ENCODE measurements at places on chromosomes 6 and 20. TPM values are rescaled to one million over a fixed set of nuclear protein-coding genes. Genes with fewer than 3 reads are reported as not detected.

Gene C6orf58
- total RNA-seq = not detected

DNA sequence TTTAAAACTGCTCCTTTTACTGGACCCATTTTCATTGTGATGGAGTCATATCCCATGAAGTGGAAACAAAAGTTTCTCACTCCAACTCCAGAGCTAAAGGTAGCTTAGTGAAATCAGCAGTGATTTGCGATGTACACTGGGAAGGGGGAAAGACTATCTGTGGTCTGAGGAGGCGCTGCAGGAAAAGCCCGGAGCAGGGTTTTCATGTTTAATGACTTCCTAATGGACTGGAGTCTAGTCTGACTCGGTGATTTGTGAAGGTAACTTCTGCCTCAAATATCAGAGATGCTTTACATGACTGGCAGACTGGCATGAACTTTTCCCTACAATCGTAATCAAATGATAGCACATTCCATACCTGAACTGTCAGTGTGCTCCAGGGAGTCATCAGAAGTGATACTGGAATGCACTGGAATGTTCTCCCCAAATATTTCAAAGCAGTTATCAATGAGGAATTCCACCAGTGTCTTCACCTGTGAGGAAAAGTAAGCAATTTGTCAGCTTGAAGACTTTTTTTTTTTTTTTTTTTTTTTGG is 7.0 kb downstream of the TAGAP start:
- DNase-seq = no peak
- peaks cover 36% of the 10 kb centered on the region for H3K4me1 ChIP-seq
- no peak overlapping the region for H3K27ac ChIP-seq
- no peaks in the 10 kb centered on the region for H3K27me3 ChIP-seq
- no peak overlapping the region for H3K4me3 ChIP-seq

DNA sequence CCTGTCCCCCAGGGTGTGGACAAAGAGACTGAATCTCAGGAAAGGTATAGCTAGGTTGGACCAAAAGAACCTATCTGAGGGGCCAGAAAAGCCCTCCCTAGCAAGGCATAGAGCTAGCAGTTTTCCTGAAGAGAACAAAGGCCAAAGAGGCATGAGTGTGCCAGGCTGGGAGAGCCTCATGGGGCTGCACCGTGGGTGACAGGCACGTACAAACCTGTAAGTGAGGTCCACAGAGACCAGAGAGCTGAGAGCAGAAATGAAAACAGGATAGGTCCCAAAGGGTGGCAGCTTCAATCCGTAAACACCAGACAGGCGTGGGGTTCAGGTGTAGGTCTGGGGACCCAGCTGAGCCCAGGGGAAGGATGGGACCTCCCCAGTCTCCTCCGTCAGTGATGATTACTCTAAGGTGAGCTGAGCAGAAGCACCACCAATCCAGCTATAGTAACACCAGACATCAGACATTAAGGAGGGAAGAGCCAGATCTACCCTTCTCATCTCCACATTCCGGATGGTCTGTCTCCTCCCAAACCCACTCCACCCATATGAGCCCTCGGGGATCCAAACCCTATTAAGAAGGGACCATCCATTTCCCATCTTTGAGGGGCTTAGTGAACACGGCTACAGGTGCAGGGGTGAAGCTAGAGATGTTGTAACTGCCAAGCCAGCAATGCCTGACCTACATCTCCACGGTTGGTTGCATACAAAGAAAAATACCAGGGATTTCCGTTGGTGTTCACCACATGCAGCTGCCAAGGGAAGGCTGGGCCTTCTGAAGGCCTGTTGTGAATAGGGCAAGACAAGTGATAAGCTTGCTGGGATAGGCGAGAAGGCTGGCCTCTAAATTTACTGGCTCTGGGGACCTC is 38.3 kb downstream of the BCL2L1 start:
- peaks cover 76% of the 10 kb centered on the region for H3K4me1 ChIP-seq
- peak overlapping the region; percentile 20 for H3K27ac ChIP-seq
- H3K27me3 ChIP-seq = no peaks in the 10 kb centered on the region
- no peak overlapping the region for H3K4me3 ChIP-seq

Gene POU3F2
- not detected for total RNA-seq

DNA sequence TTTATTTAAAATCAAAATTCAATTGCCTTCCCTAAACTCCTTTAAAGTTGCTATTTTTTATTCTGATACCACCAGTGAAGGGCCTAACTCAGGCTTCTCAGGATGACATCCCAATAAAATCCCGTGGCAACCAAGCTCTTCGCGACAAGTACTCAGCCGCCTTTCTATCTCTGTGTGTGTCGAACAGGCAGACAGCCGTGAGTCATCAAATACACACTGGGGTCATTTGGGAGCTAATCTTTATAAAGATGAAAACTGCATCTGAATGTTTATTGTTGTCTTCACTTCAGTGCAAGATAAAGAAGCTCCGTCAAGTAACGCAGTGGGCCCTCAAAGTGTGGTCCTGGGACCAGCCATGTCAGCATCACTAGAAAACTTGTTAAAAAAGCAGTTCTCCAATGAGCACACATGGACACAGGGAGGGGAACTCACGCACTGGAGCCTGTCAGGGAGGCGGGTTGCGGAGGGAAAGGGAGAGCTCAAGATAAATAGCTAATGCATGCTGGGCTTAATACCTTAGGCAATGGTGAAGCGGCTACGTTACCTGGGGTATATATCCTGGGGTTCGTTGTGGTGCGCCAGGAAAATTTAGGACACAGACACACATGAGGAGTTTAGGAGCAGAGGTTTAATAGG is 119.3 kb downstream of the RNF144B start:
- no peak overlapping the region for H3K27ac ChIP-seq
- H3K27me3 ChIP-seq = no peaks in the 10 kb centered on the region
- H3K4me3 ChIP-seq = no peak overlapping the region
- peaks cover 9% of the 10 kb centered on the region for H3K4me1 ChIP-seq

DNA sequence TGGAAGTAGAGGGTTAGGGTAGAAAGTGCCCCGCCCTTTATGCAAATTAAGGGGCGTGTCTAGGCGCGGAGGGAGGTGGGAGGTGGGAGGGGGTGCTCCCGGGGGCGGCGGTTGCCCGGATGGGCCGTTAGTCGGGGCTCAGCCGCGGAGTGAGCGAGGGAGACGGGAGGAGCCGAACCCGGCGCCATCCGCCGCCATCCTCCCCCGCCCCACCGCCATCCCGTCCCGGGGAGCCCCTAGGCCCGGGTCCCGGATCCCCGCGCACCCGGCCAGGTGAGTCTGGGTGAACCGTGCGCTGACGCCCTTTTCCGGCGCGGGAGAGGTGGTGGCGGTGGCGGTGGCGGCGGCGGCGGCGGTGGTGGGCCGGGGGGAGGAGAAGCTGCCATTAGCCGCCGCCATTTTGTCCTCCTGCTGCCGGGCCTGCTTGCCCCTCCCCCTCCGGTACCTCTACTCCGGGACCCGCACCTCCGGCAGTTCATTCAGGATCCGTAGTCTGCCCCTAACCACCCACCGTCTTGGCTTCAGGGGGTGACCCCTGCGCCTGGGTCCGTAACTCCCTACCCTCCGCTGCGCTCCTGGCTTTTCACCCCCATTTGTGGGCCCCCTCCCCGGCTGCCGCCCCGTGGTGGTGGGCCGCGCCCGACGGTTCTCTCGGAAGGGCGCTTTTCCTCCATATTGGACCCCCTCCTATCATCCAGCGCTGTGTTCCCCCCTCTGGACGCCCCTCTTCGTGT is at the start of gene PRRC2A:
Gene PRRC2A (plus strand): TSS at position 130 of the 734 bp plus-strand sequence. CDS start 2,075 bp downstream, outside the sequence.
- peaks cover 35% of the 10 kb centered on the region for H3K36me3 ChIP-seq
- H3K27me3 ChIP-seq = no peaks in the 10 kb centered on the region
- H3K4me3 ChIP-seq = peak within 1 kb of the TSS; percentile 80
- no peak for DNase-seq
- H3K4me1 ChIP-seq = peaks cover 22% of the 10 kb centered on the region

- no peak overlapping the region for H3K4me3 ChIP-seq
- no peaks in the 10 kb centered on the region for H3K27me3 ChIP-seq
- H3K27ac ChIP-seq = no peak overlapping the region
- no peak for DNase-seq
- H3K4me1 ChIP-seq = no peaks in the 10 kb centered on the region
- no peaks in the 10 kb centered on the region for H3K36me3 ChIP-seq
These were observed 967.4 kb downstream of the PHF3 start for GRCh38 chr6:64602993-64603392.

DNA sequence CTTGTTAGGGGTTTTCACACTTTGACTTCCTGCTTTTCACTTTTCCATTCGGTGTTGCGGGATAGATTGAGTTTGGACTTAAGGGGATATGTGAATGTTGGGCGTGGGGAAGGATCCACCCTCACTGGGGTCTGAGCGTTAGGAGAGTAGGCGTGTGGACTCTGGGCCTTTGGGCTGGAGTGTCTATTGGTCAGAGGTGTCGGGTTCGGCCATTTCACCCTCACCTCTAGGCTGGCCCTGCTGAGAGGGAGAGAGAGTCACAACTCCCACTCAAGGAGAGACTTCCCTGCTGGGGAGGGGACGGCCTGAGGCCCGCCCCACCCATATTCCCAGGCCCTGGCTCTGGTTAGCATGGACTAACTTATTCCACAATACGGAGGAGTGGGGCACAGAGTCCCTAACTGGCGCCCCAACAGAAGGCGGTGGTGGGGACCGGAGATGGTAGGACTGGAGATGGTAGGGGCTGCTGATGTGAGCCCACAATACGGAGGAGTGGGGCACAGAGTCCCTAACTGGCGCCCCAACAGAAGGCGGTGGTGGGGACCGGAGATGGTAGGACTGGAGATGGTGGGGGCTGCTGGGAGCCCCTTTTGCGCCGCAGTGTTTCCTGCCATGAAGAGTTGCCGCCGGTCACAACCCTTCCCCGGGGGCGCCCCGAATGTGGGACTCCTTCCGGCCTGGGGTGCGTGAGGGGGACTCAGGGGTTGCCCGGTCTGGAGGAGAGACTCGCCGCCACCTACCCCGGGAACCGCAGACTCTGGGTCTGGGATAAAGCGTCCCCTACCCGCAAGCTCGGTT is 1.4 kb upstream of the PTPRA start:
- no peak for DNase-seq
- no peak overlapping the region for H3K27ac ChIP-seq
- no peaks in the 10 kb centered on the region for H3K27me3 ChIP-seq
- peaks cover 2% of the 10 kb centered on the region for H3K36me3 ChIP-seq
- H3K4me1 ChIP-seq = peaks cover 44% of the 10 kb centered on the region

GRCh38 chr20:10578607-10579006 is 95.2 kb downstream of the JAG1 start:
- DNase-seq = no peak
- no peak overlapping the region for H3K27ac ChIP-seq
- no peaks in the 10 kb centered on the region for H3K4me1 ChIP-seq
- H3K36me3 ChIP-seq = no peaks in the 10 kb centered on the region

All from lower lobe of right lung (tissue), 2 donors.